ENCODE measurements at places on chromosomes 1 and 21. TPM values are rescaled to one million over a fixed set of nuclear protein-coding genes. Genes with fewer than 3 reads are reported as not detected.

RPS8 gene
- total RNA-seq: 1,610 TPM

ASTN1 gene
- not detected for total RNA-seq

OR2T35 gene
- not detected for total RNA-seq

ZMYM4 gene
- 26.8 TPM for total RNA-seq

BTBD8 gene
- 4.6 TPM for total RNA-seq

ADAM30 gene
- not detected for total RNA-seq

TNN gene
- total RNA-seq: not detected

MINDY1 gene
- 19.9 TPM for total RNA-seq

DPT gene
- total RNA-seq: not detected

YTHDF2 gene
- 70.9 TPM for total RNA-seq

SPAG17 gene
- not detected for total RNA-seq

LRRC40 gene
- total RNA-seq: 19.1 TPM

PGLYRP4 gene
- not detected for total RNA-seq

TGFB2 gene
- not detected for total RNA-seq

SAMD11 gene
- total RNA-seq: not detected

CAMK2N1 gene
- total RNA-seq: 0.63 TPM

PLD5 gene
- total RNA-seq: not detected

S100A1 gene
- total RNA-seq: not detected

PEAR1 gene
- not detected for total RNA-seq

B3GALT5 gene
- total RNA-seq: not detected

LIN9 gene
- total RNA-seq: 11.5 TPM

IL22RA1 gene
- not detected for total RNA-seq

SDHB gene
- total RNA-seq: 90.9 TPM

UBE2U gene
- not detected for total RNA-seq

NUP210L gene
- 0.08 TPM for total RNA-seq

A3GALT2 gene
- not detected for total RNA-seq

GSTM1 gene
- total RNA-seq: not detected

SYT6 gene
- total RNA-seq: not detected

ADAMTS5 gene
- not detected for total RNA-seq

DAP3 gene
- total RNA-seq: 123 TPM

BMP8A gene
- total RNA-seq: not detected

SPRR5 gene
- not detected for total RNA-seq

PLA2G2C gene
- total RNA-seq: 0.40 TPM

TMEM53 gene
- total RNA-seq: 5.6 TPM

NTMT2 gene
- not detected for total RNA-seq

TRIM46 gene
- 17.8 TPM for total RNA-seq

ATP1A4 gene
- not detected for total RNA-seq

HES4 gene
- 0.23 TPM for total RNA-seq

TMED5 gene
- 67.4 TPM for total RNA-seq

C1orf94 gene
- total RNA-seq: not detected

CFAP107 gene
- not detected for total RNA-seq

GNAT2 gene
- total RNA-seq: not detected

SLC37A1 gene
- 13.3 TPM for total RNA-seq

DCAF6 gene
- total RNA-seq: 26.4 TPM

KRTAP12-2 gene
- total RNA-seq: not detected

PKP1 gene
- not detected for total RNA-seq

NECTIN4 gene
- not detected for total RNA-seq

MMP23B gene
- total RNA-seq: 0.63 TPM

SERPINC1 gene
- total RNA-seq: not detected

SYTL1 gene
- total RNA-seq: 136 TPM

Measured in activated CD4-positive, alpha-beta memory T cell treated with anti-CD3 and anti-CD28 coated beads, Interleukin-2, amount 10 ng/mL, durations not matched to agents 7 days and 5 days (primary cell).